ENCODE measurements at places on chromosomes 5 and 9. TPM values are rescaled to one million over a fixed set of nuclear protein-coding genes. Genes with fewer than 3 reads are reported as not detected.
A peak's percentile ranks its signal among the peaks of the same experiment; 100 is the strongest.

DNA sequence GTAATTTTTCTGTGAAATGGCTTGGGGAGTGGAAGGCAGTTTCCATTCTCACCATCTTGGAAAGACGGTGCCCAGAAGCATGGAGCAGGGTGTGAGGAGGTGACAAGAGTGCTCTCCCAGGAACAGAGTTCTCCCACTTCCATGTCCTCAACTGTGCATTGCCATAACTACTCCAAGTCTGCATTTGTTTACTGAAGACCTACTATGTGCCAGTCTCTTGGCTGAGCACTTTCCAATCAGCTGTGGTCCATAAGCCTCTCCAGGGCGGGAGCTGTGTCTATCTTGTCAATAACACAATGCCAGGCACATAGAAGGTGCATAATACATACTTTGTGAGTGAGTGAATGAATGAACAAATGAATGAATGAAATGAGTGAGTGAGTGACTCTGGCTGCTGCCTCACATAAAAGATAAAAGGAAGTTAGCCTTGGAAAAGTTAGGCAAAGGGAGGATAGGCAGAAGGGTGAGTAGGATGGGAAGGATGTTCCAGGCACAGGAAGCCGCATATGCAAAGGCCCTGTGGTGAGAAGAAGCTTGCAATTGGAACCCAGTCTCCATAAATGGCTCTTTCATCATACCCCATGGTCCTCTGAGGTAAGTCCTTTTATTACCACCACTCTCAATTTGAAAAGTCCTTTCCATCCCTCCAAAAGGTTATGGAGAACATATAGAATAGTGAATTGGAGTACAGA lies 31.3 kb upstream of the SH3PXD2B start:
- H3K27ac ChIP-seq, result no peak overlapping the region
- no peak for DNase-seq
- no peaks in the 10 kb centered on the region for H3K36me3 ChIP-seq
- no peaks in the 10 kb centered on the region for H3K27me3 ChIP-seq

DNA sequence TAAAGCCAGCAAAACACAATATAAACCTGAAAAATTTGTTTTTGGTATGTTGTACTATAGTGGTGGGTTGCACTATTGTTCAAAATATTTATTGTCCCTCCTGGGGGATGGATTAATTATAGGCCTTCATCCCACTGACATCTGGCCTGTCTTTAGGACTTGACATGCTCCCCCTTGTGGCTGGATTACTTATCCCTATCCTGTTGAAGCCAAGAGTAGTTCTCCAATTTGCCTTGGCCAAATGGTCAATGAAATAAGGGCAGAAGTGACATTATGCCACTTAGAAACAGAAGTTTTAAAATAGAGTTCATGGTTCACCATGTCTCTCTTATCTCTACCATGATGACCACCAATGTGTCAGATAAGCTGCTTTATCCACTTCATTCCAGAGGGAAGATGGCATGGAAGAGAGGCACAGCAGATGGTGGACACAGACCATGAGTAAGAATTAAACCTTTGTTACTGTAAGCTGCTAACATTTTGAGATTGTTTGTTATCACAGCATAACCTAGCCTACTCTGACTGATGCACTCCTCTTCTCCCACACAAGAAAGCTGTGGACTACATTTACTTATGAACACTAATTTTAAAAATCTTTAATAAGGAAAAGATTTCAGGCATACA lies 29.2 kb upstream of the ARHGEF28 start:
- H3K27ac ChIP-seq, result no peak overlapping the region
- no peak overlapping the region for H3K4me3 ChIP-seq
- peaks cover 13% of the 10 kb centered on the region for H3K4me1 ChIP-seq

- peaks cover 89% of the 10 kb centered on the region for H3K36me3 ChIP-seq
- no peak overlapping the region for H3K4me3 ChIP-seq
- H3K27ac ChIP-seq, result no peak overlapping the region
- H3K4me1 ChIP-seq, result no peaks in the 10 kb centered on the region
- DNase-seq, result no peak
- no peaks in the 10 kb centered on the region for H3K27me3 ChIP-seq
Observed at GRCh38 chr9:131438190-131438589, 44.3 kb downstream of the PRRC2B start.

GRCh38 chr9:97039514-97039860 lies 545 bp upstream of the CTSV start:
- DNase-seq, result peak; percentile 31
- H3K4me3 ChIP-seq, result peak overlapping the region; percentile 86
- H3K4me1 ChIP-seq, result no peaks in the 10 kb centered on the region
- no peaks in the 10 kb centered on the region for H3K27me3 ChIP-seq

DNA sequence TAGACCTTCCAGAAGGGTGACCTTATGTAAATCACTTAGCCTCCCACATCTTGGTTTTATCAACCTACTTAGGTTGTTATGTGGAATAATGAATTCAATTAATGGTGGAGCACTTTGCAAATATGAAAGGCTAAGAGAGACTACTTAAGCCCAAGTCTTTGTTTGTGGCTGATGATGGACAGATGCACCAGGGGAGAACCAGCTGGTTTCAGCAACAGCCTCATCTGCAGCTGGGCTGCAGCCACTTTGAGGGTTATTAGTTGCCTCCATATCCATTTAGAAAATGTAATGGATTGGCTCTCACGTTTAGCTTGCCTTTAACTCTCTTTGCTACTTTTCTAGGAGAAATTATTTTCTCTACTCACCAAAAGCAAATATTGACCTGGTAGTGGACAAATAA lies 146.6 kb downstream of the ESM1 start:
- H3K27me3 ChIP-seq, result no peaks in the 10 kb centered on the region
- DNase-seq, result no peak
- H3K27ac ChIP-seq, result no peak overlapping the region

- H3K4me1 ChIP-seq, result peaks cover 30% of the 10 kb centered on the region
- no peaks in the 10 kb centered on the region for H3K27me3 ChIP-seq
- no peaks in the 10 kb centered on the region for H3K36me3 ChIP-seq
- DNase-seq, result no peak
- H3K27ac ChIP-seq, result no peak overlapping the region
- H3K4me3 ChIP-seq, result no peak overlapping the region
Observed at GRCh38 chr9:12718482-12719026, 25.4 kb downstream of the TYRP1 start.

- peaks cover 12% of the 10 kb centered on the region for H3K27me3 ChIP-seq
- no peak overlapping the region for H3K4me3 ChIP-seq
- H3K4me1 ChIP-seq, result no peaks in the 10 kb centered on the region
- no peaks in the 10 kb centered on the region for H3K36me3 ChIP-seq
- no peak overlapping the region for H3K27ac ChIP-seq
Observed at GRCh38 chr9:93896496-93897033, 58.6 kb downstream of the BARX1 start.

GRCh38 chr5:15757103-15757502 lies 257.1 kb downstream of the FBXL7 start:
- H3K27ac ChIP-seq, result no peak overlapping the region
- H3K27me3 ChIP-seq, result peaks cover 11% of the 10 kb centered on the region
- no peak for DNase-seq

DNA sequence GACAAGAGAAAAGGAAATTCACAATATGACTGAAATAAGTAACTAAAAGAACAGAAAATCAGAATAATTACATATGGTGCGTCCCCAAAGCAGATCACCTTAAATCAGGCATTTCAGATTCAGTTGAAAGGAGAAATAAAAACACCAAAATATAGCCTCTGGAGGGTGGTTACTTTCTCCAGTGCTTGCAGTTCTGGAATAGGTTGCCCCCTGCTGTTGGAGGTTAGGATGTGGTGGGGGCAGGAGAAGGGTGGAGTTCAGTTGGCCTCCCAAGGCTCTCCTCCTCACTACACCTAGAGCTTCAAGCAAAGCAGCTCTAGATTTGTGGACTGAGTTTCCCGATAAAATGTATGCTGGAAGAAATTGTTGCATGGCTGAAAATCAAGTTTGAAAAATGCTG lies 338.2 kb upstream of the TLE4 start:
- no peaks in the 10 kb centered on the region for H3K4me1 ChIP-seq
- H3K36me3 ChIP-seq, result no peaks in the 10 kb centered on the region
- peak; percentile 65 for DNase-seq
- H3K27ac ChIP-seq, result no peak overlapping the region

GRCh38 chr5:6914347-6914746 lies 201.1 kb downstream of the TENT4A start:
- no peak for DNase-seq
- no peak overlapping the region for H3K4me3 ChIP-seq
- peaks cover 87% of the 10 kb centered on the region for H3K27me3 ChIP-seq
- H3K27ac ChIP-seq, result no peak overlapping the region
- H3K4me1 ChIP-seq, result no peaks in the 10 kb centered on the region

GRCh38 chr5:144333336-144333920 lies 162.8 kb downstream of the KCTD16 start:
- H3K4me3 ChIP-seq, result no peak overlapping the region
- H3K4me1 ChIP-seq, result peaks cover 11% of the 10 kb centered on the region
- DNase-seq, result peak; percentile 57
- no peaks in the 10 kb centered on the region for H3K36me3 ChIP-seq
- H3K27ac ChIP-seq, result peak overlapping the region; percentile 96
- H3K27me3 ChIP-seq, result no peaks in the 10 kb centered on the region

DNA sequence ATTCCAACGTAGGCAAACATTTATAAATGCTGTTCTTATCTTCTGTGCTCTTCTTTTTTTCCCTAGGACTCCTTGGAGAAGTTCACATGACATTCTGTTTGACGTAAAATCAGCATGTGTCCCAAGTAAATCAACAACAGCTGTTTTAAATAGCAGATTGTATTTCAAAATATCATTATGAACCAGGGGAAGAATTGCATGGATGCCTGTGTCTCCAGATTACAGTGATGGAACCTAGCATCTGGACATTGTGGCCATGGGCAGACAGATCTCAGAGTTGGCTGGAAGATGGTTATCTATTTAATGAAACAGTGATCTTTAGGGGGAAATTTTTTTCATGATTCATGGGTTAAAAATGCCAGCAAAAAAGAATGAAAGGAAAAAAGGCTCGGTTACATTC lies 222.0 kb downstream of the MAN2A1 start:
- H3K4me1 ChIP-seq, result peaks cover 15% of the 10 kb centered on the region
- H3K4me3 ChIP-seq, result no peak overlapping the region
- no peaks in the 10 kb centered on the region for H3K27me3 ChIP-seq
- H3K27ac ChIP-seq, result no peak overlapping the region

- no peaks in the 10 kb centered on the region for H3K27me3 ChIP-seq
- H3K4me1 ChIP-seq, result peaks cover 6% of the 10 kb centered on the region
- no peak overlapping the region for H3K4me3 ChIP-seq
- peaks cover 11% of the 10 kb centered on the region for H3K36me3 ChIP-seq
Observed at GRCh38 chr9:115068031-115068430, 49.9 kb downstream of the TNC start.

DNA sequence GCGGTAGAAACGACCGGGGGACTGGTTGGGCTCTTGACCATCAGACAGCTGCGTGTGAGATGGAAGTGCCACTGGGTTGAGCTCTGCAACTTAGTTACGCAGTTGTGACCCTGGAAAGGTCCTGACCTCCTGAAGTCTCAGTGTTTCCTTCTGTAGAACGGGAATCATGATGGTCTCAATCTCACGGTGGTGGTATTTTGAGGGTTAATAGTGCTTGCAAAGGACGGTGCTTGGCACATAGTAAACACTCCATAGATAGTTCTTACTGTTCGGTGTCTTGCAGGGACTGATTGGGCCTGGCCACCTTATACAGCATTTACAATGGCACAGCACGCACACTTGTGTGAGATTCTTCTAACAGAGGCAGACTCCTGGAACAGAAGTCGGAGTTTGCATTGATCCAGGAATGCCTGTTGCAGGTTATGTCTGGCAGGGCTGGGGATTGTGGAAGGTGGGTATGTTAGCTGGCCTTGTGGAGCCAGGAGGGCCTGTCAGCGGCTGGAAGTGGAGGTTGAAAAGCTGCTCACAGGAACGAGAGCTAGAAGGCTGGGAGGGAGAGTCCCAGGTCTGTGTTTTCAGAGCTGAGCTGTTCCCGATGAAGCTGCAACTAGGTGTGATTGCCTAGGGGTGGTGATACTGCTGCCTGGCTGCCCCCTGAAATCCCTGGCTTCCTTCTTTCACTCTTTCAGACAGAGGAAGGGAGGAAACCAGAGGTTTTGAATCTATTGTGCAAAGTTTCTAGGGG lies 962 bp upstream of the TXN start:
- peak; percentile 32 for DNase-seq
- no peaks in the 10 kb centered on the region for H3K27me3 ChIP-seq
- peaks cover 40% of the 10 kb centered on the region for H3K4me1 ChIP-seq
- peak overlapping the region; percentile 91 for H3K4me3 ChIP-seq

DNA sequence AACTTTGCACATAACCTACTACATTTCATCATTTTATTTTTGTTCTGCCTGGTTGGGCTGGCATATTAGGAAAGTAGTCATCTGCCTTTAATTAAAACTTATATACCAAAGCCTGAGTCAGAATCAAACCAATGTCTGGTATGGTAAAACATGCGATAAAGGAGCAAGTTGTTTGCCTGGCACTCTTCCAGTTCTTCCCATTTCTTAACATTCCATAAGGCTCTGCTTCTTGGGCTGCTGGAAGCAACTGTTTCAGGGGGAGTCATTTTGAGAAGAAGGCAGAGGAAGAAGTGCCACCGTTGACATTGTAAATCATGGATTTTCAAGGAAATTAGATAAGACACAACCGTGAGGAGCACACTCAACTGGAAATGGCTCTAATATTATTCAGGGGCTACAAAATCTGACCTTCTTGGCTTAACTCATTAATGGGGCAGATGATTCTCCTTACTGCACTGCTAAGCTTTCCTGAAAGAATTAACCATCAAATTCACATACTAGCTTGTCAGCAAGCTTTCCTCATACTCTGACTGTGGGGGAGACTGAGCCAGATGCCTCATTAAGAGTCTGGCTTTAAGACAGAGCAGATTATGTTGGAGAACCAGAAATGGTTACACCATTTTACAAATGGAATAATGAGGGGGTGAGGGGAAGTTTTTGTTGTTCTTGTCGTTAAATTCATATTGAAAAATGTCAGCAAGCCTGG lies 391.0 kb downstream of the TMEM232 start:
- no peaks in the 10 kb centered on the region for H3K27me3 ChIP-seq
- H3K4me1 ChIP-seq, result no peaks in the 10 kb centered on the region
- DNase-seq, result no peak

DNA sequence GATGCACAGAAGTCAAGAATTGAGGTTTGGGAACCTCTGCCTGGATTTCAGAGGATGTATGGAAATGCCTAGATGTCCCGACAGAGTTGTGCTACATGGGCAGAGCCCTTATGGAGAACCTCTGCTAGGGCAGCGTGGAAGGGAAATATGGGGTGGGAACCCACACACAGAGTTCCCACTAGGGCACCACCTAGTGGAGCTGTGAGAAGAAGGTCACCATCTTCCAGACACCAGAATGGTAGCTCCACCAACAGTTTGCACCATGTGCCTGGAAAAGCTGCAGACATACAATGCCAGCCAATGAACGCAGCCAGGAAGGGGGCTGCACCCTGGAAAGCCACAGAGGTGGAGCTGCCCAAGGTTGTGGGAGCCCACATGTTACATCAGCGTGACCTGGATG lies 104.5 kb downstream of the STK32A start:
- H3K27me3 ChIP-seq, result no peaks in the 10 kb centered on the region
- H3K36me3 ChIP-seq, result no peaks in the 10 kb centered on the region
- H3K4me1 ChIP-seq, result no peaks in the 10 kb centered on the region
- DNase-seq, result no peak
- H3K27ac ChIP-seq, result no peak overlapping the region
- H3K4me3 ChIP-seq, result no peak overlapping the region

The NSG2 gene
- total RNA-seq, result not detected

The PTGS1 gene
- total RNA-seq, result 0.70 TPM

The CCL19 gene
- total RNA-seq, result not detected

The DBH gene
- total RNA-seq, result not detected

The TAL2 gene
- total RNA-seq, result not detected

The C1QTNF2 gene
- not detected for total RNA-seq

The TMEM174 gene
- not detected for total RNA-seq

The NUDT12 gene
- total RNA-seq, result 11.4 TPM

The PCDHGA1 gene
- 0.35 TPM for total RNA-seq

The KCNT1 gene
- not detected for total RNA-seq

The SNCAIP gene
- total RNA-seq, result 0.12 TPM

Measured in MCF 10A (cell line).